NT2/D1 (cell line): ENCODE measurements at places on chromosomes 11 and 22.

- DNase-seq: peak; percentile 5
These were observed 1.9 kb upstream of the RFPL3 start for GRCh38 chr22:32355760-32356159.

DNA sequence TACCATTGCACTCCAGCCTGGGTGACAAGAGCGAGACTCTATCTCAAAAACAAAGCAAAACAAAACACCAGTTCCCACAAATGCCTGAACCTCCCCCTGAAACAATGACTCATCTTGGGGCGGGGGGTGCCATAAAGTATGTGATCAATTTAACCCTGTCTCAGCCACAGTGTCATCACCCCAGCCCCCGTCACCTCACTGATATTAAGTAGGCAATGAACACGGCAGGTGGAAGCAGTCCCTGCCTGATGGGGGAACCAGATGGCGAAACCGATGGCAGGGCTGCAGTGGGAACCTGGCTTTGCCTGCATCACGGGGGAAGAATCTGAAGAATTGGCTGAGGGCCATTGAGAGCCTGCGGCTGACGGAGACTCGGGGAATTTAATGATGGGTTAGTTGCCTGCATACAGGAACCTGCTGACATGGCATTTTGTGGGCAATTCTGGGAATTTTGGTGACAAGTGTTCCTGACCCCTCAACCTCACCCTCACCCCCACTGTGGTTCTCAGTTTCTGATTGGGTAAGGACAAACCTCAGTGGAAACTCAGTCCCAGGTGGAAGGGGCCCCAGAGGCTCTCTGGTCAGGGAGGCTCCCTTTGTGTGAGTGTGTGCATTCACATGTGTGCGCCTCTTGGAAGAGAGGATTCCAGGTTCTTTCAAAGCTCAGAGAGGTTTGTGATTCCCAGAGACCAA lies 39.1 kb upstream of the SHISAL1 start:
- peak; percentile 57 for DNase-seq

DNA sequence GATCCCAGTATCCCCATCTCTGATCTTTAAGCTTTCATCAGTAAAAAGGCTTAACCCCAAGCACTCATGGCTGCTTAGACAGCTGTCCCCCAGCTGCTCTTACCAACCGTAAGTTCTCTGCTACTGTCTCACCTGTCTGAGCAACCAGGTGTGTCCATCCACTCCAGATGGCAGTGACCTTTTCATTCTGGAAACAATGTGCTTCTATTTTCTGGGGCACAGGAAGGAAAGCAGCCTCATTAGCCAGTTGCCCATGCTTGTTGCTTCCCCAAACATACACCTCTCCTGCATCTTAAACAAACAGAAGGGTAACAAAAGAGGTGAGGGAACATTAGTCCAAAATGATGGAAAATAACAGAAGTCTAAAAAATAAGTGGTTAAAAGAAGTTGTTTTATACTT lies 24.4 kb downstream of the SERGEF start:
- no peak for DNase-seq

GRCh38 chr11:266676-267439 lies 11.3 kb upstream of the NLRP6 start:
- DNase-seq: no peak

- no peak for DNase-seq
These were observed 48.8 kb downstream of the ABTB2 start for GRCh38 chr11:34308913-34309585.

DNA sequence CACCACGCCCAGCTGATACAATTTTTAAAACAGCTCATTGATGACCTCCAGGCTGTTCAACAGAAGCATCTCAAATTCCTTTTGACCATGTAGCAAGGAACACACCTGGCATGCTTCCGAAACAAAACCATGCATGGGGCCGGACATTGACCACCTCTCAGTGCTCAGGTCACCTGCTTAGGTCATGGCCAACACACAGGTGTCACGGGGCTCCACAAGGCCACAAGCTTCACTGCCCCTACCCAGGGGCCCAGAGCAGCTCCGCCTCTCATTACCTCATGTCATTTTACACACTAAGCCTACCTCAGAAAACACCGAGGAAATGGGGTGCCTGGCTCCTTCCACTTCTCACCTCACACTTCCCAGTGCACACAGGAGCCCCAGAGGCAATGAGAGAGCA lies 26.6 kb downstream of the YPEL1 start:
- no peak for DNase-seq

DNA sequence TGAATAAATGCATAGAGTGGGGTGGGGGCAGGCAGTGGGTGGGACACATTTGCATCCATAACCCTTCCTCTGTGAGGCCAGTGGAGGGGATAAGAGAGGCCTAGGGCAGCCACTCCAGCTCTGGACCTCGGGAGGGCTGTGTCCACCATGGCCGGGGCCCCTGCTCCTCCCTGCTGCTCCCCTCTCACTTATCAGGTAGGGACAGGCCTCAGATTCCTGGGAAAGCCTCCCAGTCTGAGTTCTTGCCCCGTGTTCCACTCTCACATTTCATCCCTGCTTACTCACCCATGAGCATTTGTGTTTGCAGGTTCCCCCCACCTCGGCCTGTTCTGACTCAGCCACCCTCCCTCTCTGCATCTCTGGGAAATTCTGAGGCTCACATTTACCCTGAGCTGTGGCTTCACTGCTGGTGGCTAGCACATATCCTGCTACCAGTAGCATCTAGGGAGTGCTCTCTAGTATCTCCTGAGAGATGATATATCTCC lies 128.7 kb upstream of the TOP3B start:
- DNase-seq: no peak

- no peak for DNase-seq
These were observed 304.6 kb downstream of the OPCML start for GRCh38 chr11:133227632-133228111.

- no peak for DNase-seq
These were observed 153.6 kb downstream of the SNX19 start for GRCh38 chr11:130762638-130763037.

GRCh38 chr11:95512177-95512576 lies 277.4 kb downstream of the FAM76B start:
- no peak for DNase-seq

- DNase-seq: no peak
These were observed 41.4 kb upstream of the B3GAT1 start for GRCh38 chr11:134453441-134453840.

GRCh38 chr11:2203440-2204259 lies 32.0 kb upstream of the TH start:
- DNase-seq: no peak

GRCh38 chr22:40204321-40205116 lies 26.8 kb downstream of the TNRC6B start:
- DNase-seq: no peak

- no peak for DNase-seq
These were observed 44.6 kb downstream of the FAM168A start for GRCh38 chr11:73553266-73553665.

- DNase-seq: no peak
These were observed 65.1 kb downstream of the SLC22A12 start for GRCh38 chr11:64655941-64656601.

DNA sequence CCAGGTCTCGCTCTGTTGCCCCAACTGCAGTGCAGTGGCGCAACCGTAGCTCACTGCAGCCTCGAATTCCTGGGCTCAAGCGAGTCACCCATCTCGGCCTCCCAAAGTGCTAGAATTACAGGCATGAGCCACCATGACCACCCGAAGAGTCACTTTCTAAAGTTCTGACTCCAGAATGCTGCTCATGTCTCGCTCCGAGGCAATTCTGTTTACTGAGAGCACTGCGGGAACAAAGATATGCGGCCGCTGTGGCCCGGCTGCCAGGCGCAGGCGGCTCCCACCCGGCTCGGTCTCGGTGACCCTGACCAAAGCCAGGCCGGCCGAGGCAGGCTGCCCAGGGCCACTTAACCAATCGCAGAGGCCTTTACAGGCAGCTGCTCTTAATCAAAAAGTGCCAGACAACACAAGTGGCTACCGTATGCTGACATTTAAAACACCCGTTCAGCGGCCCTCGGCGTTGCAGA lies 78.7 kb downstream of the PHF21B start:
- no peak for DNase-seq

DNA sequence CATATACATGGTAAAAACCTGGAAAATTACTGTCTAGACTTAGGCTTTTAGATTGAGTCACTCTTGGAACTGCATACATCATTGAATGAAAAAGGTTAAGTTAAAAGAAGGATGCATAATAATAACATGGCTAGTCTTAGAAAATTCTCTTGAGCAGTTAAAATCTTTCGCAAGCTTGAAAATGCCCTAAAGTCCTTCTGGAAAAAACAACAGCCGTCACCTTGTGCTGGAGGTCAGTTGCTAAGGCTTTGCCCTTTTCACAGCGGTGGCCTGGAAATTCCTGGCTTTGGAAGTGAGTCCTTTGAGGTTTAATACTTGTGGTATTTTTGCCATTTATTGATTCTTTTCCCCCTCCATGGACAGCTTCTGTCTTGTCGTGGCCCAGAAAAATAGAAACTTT lies 17.4 kb upstream of the FBLN1 start:
- no peak for DNase-seq

DNA sequence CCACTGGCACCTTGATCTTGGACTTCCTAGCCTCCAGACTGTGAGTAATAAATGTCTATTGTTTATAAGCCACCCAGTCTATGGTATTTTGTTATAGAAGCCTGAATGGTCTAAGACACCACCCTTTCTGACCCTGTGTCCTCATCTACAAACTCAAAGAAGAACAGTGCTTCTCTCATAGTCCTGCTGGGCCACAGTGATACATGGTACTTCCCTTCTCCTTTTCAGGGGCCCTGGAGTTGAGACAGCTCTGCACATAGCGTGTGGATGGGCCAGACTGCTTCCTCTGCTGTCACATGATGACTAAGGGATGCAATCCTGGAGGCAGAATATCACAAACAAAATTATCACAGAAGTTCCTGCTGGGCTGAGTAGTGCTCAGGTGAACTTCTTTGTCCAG lies 5.0 kb downstream of the KCNJ11 start:
- no peak for DNase-seq

- no peak for DNase-seq
These were observed 35.9 kb upstream of the MUC15 start for GRCh38 chr11:26607725-26608506.

- DNase-seq: no peak
These were observed 45.4 kb downstream of the DKK3 start for GRCh38 chr11:11963067-11963466.

DNA sequence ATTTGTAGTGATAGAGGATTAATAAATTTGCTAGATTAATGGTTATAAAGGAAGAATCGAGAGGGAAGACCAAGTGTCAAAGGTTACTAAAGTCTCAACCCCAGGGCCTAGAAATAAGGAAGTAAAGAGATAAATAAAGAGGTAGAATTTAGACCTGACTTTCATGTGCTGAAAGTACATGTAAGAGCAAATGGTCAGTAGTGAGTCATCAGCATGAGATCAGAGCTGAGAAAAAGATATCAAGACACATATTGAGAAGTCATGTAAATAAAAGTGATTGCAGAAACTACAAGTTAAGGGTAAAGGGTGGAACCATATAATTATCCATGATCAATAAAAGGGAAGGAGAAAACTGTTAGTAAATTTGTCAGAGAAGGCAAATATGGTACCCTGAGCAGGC lies 1.4 kb upstream of the OR8B8 start:
- DNase-seq: no peak

DNA sequence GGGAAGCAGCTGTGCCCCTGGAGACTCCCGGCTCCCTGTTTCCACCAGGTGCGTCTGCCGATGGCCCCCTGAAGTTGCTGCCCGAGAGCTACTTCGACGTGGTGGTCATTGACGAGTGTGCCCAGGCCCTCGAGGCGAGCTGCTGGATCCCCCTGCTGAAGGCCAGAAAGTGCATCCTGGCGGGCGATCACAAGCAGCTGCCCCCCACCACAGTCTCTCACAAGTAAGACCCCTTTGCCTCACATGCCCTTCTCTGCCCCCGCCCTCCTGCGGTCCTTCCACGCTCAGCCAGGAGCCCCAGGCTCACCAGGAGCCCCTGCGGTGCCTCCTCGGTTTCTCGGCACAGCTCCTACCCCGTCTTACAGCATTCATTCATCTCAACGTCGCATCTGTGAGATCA lies 25.4 kb downstream of the IGHMBP2 start:
- no peak for DNase-seq

- peak; percentile 6 for DNase-seq
These were observed 28.5 kb downstream of the DCDC1 start for GRCh38 chr11:31340903-31341572.

DNA sequence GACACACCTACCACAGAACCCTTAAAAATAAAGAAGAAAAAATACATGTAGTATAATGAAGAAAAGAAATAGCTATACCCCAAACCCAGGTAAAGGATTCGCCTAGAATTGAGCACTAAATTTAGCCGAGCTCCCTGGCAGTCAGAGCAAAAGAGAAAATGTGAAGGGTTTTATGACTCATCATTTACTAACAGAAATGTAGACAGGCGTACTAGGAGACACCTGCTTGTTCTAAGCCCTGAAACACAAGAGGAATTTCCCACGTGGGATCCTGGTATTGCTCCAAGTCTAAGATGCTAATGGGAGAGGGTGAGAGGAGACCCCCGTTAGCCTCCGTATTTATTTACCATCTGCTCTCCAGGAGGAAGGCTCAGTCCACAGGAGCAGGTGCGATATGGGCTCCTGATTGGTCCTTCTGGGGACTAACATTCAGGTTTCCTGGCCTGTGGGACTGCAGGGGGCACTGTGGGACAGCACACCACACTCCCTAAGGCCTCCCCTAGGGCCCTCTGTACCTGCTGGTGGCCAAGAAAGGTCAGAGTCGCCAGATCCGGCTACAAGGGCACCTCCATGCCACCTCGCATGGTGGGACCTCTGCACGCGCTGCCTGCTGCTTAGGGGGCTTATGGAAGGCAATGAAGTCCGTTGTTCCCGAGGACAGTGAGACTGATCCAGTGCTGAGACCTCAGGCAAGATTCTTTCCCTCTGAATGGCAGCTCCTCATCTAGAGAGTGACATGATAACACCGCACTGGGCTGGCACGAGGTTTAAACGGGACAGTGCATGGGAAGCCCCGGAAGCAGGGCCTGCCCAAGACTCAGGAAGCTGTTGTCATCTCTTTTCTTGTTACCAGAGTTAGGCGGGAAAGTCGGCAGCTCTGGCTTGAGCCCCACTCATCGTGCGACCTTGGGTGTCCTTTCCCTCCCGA lies 25.8 kb downstream of the KCNC1 start:
- DNase-seq: peak; percentile 64
